ENCODE measurements at places on chromosomes 12 and 14. TPM values are rescaled to one million over a fixed set of nuclear protein-coding genes. Genes with fewer than 3 reads are reported as not detected.

The TAC3 gene
- total RNA-seq, result 1.8 TPM

The HOXC5 gene
- total RNA-seq, result not detected

The SLCO1A2 gene
- 7.3 TPM for total RNA-seq

The REM2 gene
- total RNA-seq, result 0.77 TPM

The TMEM179 gene
- 11.9 TPM for total RNA-seq

The FLRT2 gene
- 42.3 TPM for total RNA-seq

The WNT5B gene
- total RNA-seq, result 0.57 TPM

The CD63 gene
- 843 TPM for total RNA-seq

The MBD6 gene
- 80.1 TPM for total RNA-seq

The CARMIL3 gene
- total RNA-seq, result 4.4 TPM

The CCDC38 gene
- total RNA-seq, result 0.35 TPM

The MYO1A gene
- 1.4 TPM for total RNA-seq

The FRMD6 gene
- total RNA-seq, result 13.8 TPM

The CCDC198 gene
- total RNA-seq, result not detected

The BATF gene
- not detected for total RNA-seq

The DRAM1 gene
- total RNA-seq, result 1.4 TPM

The AJUBA gene
- total RNA-seq, result 56.5 TPM

The AVPR1A gene
- total RNA-seq, result not detected

The KLRG1 gene
- 0.89 TPM for total RNA-seq

The C12orf54 gene
- total RNA-seq, result not detected

The TAS2R19 gene
- total RNA-seq, result 11.3 TPM

The LACRT gene
- not detected for total RNA-seq

The SLC6A13 gene
- total RNA-seq, result 2.4 TPM

The SDR9C7 gene
- total RNA-seq, result 0.42 TPM

The KRT73 gene
- not detected for total RNA-seq

The ADSS1 gene
- total RNA-seq, result 15.8 TPM

The SERPINA12 gene
- not detected for total RNA-seq

The RD3L gene
- total RNA-seq, result not detected

The PAPLN gene
- total RNA-seq, result 16.5 TPM

The TAS2R50 gene
- 5.0 TPM for total RNA-seq

The KRT2 gene
- total RNA-seq, result not detected

The LRRC10 gene
- total RNA-seq, result not detected

The KRT79 gene
- not detected for total RNA-seq

The NTN4 gene
- 67.9 TPM for total RNA-seq

The SIX1 gene
- total RNA-seq, result 0.41 TPM

The RNU4-1 gene
- total RNA-seq, result 4,837 TPM

The RNU6-7 gene
- total RNA-seq, result not detected

The SOX5 gene
- total RNA-seq, result 20.9 TPM

The CCDC196 gene
- not detected for total RNA-seq

The FIGNL2 gene
- total RNA-seq, result 18.9 TPM

The RECQL gene
- total RNA-seq, result 66.5 TPM

The STAC3 gene
- 5.9 TPM for total RNA-seq

The SUOX gene
- 23.4 TPM for total RNA-seq

The SNW1 gene
- 60.8 TPM for total RNA-seq

The TMEM132D gene
- total RNA-seq, result 14.4 TPM

The GPRC5D gene
- not detected for total RNA-seq

The DACT1 gene
- total RNA-seq, result 6.3 TPM

The SLCO1B1 gene
- 1.5 TPM for total RNA-seq

The CACNA1C gene
- 1.4 TPM for total RNA-seq

The NANOG gene
- total RNA-seq, result 129 TPM

The TSPAN9 gene
- total RNA-seq, result 73.5 TPM

The PIWIL1 gene
- not detected for total RNA-seq

The MYBPC1 gene
- not detected for total RNA-seq

Measured in endodermal cell (in vitro differentiated cells).